ENCODE measurements at places on chromosomes 7 and 10.

DNA sequence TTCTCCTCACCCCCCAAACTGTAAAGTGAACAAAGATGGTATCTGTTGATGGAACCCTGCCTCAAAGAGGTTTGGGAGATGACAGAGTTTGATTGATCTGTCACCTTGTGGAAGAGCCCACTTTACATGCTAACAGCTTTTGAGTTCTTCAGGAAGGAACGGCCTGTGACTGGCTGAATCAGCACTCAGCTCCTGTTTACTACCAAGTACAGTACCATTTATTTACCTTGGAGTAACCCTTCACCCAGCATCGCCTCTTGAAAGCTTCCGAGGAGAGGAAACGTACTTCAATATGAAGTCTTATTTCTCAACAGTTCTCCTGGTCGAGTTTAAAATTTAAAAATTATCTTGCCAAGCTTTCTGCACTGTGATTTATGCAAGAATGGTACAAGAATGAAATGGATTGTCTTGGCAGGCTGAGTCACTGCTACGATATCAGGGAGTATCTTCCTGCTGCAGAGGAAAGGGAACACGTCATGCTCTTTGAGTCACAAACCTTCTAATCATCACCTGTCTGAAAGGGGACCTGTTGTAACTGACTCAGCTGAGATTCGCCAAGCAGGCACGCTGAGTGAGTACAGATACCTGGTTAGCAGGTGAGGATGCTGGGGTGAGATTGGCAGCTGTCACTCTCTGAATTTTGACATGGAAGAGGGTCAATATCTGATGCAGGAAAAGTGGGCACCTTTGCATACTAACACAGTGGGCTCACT is 30.1 kb downstream of the KLF6 start:
- no peak for DNase-seq

- no peak for DNase-seq
Observed at GRCh38 chr7:143258831-143259230, 4.4 kb upstream of the GSTK1 start.

GRCh38 chr7:132793474-132793873 is 217.2 kb upstream of the PLXNA4 start:
- no peak for DNase-seq

DNA sequence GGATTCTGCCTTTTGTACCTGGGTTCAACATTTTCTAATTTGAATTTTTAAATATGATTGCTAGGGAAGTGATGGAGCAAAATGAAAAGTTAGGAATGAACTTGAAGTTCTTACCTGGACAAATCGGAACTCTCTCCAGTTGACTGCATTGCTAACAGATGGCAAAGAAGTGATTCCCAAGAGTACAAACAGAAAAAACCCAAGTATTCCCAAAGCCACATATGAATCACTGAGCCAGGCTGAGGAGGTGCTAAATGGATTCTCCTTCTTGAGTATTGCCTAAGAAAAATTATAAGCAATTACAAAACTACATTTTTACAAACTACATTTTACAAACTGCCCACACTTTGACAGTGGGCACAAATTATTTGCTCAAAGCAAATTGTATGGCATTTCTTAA is 25.9 kb downstream of the STEAP4 start:
- no peak for DNase-seq

DNA sequence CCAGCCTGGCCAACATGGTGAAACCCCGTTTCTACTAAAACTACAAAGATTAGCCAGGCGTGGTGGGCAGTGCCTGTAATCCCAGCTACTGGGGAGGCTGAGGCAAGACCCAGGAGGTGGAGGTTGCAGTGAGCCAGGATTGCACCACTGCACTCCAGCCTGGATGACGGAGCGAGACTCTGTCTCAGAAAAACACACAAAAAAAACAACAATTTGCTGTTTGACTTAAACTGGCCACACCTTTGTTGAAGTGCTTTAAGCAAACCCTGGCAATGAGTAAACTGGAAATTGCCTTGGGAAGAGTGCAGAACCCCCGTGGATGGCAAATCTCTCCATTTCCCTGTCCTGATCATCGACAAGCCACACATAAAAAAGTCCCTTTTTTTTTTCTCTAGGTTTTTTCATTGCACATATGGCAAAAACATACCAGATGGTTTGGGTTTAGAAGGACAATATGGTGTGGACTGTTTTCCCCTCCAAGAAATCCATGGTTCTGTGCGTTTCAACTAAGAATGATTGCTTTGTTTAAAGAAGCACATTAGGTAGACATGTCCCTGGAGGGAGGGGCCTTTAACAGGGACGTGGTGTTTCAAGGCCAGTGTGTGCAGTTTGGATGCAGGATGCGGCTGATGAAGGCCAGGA is 76.9 kb downstream of the NRP1 start:
- no peak for DNase-seq

GRCh38 chr10:29212597-29212996 is 76.3 kb upstream of the LYZL1 start:
- no peak for DNase-seq

GRCh38 chr7:30406664-30407425 is 71.7 kb downstream of the NOD1 start:
- no peak for DNase-seq

DNA sequence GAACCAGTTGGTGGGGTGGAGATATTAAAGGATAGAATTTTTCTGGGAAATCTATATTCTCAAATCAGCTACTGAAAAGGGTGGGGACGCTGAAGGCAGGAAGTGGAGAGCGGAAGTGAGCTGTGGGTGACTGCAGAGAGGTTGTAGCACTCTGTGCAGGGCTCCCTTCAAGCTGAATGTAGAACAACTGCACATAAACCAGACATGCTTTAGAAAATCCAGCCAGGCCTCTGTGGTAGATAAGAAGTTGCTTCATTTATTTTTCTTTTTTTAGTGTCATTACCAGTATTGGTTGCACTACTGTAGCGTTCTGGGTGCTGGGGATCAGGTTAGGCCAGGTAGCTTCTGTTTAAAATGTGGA is 127.8 kb downstream of the CELF2 start:
- DNase-seq: no peak

DNA sequence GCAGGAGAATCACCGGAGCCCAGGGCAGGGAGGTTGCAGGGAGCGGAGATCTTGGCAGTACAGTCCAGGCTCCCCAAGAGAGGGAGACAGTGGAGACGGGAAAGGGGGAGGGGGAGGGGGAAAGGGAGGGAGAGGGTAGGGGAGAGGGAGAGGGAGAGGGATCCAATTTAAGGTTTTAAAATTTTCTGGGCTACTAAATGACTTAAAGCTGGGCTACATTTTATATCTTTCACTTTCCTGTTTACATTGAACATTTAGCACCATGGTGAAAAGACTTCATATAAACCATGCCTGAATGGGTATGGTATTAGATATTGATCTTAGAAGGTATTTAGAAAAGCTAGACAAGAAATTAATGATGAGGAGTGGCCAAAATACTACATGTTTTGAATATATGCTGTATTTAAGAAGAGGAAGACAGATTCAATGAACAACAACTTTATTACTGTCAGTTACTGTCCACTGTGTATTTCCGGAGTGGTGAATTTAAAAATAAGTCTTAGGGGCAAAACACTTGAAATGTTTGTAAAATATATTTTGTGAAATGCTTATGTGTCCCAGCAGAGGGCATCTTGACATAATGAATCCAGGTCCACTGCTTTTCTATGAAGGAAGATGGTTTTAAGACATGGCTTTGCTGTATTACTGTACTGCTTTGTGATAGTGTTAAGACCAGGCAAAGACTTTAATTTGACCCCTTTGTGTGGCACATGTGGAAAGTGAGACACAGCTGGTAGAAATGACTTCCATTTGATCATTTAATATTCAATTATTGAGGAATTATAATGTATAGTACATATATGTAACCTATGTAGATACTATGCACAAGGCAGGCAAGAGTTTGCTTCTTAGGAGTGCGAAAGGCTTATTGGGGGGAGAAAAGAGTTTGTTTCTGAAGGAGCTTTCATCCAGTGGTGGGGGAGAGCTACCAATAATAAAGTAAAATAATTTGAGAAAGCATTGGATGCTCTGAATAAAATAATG is 52.8 kb downstream of the NRF1 start:
- DNase-seq: peak; percentile 61

DNA sequence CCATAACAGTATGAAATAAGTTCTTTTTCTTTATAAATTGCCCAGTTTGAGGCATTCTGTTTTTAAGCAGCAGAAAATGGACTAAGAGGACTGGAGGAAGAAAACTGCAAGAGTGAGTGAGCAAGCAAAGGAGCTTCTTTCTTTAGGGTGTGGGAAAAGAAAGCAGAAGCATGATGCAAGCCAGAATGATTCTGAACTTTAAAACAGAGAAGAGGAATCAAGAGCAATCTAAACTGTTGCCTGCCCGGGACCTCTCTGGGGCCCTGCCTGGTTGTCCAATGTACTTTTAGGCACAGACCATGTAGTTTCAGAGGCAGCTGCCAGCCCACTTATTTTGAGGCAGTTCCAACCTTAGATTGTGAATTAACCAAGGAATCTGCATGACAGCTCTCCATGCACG is 186.3 kb downstream of the PLPP4 start:
- DNase-seq: no peak

GRCh38 chr10:45470098-45471012 is 96.3 kb downstream of the ALOX5 start:
- DNase-seq: no peak

GRCh38 chr7:112214883-112215282 is 8.4 kb downstream of the ZNF277 start:
- no peak for DNase-seq

DNA sequence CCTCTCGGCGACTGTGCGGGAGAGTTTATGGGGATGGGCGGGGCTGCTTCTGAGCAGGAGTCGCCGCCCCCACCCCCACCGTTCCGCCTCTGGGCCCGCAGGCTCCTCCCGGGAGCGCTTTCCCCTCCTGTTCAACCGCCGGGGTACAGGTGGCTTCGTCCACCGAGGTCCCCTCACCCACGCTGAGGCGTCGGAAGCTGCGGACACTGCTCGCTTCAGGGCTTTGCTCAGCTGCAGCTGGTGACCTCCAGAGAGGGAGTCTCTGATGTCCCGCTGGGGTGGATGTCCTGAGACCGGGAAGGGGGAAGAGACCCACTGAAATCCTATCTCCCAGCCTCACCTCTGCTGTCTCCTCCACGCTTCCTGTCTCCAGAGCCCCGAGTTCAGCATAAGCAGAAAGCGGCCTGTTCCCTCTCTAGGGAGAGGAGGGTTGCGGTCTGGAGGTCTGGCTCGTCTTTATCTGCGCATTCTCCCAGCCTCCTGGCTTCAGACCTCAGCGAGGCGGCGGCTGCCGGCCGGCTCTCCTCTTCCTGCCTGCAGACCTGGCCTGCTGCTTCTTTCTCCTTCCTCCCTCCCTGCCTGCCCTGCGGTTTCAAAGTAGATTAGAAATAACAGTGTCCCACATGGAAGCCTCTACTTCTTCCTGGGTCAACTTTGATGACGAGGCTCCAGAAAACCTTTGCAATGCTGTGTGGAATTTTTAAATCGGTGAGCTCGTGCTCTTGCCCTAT is 1.8 kb downstream of the CYP2E1 start:
- DNase-seq: peak; percentile 73

DNA sequence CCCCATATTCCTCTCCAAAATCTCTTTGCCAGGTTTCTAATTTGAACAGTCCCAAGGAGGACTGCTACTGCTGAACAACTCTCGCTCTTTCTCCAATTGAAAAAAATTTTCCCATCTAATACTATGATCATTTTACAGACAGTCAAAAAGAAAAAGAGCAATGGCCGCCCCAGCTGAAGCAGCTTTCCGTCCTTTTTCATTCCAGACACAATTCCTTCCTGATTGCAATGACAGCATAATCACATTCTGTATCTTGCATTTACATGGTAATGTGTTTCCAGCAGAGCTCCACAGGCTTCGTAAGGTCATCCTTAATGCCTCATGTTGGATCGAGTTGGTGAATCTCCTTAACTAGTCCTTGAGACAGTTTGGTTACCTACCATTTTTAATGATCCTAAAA is 45.0 kb upstream of the GSDME start:
- DNase-seq: no peak

DNA sequence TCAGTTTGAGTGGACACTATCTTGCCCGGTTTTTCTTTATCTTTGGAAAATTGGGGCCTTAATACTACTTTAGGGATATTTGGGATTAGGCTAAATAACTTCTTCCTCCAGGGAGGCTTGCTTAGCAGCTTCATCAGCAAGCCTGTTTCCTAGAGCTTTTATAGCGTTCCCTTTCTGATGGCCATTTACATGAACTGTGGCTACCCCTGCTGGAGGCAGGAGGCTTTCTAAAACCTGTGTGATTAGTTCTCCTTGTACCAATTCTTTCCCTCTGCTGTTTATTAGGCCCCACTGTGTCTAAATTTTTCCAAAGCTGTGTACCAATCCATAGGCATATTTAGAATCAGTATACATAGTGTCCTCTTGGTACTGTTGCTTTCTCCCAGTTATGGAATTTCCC is 61.7 kb upstream of the CNTNAP2 start:
- no peak for DNase-seq

DNA sequence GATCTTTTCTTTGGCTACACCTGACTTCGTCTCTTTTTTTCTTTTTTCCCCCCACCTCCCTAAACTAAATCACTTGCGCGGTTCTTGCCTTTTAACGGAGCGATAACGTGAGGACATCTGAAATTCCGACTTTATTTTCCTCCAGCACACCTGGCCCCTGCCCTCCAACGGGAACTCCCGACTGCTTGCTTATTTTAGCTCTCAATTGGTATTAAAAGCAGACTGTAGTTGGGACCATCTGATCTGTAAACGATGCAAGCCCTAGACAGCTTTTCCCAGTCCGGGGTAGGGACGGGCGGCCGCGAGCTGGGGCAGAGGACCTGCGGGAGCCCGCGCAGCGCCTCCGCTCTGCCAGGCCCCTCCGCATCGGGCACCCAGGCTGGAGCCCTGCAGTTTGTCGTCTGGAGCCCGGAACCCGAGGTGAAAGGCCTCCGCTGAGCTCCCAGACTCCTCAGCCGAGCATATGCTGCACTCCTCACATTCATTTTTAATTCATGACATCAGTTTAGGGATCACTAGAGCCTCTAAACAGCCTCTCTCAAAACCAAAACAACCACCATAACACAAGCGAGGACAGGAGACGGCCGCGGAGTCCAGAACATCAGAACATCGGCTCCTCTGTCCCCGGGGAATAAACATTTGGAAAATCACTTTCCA is 10.0 kb upstream of the EMX2 start:
- DNase-seq: no peak

GRCh38 chr10:28120795-28121194 is 121.9 kb upstream of the ODAD2 start:
- DNase-seq: no peak

DNA sequence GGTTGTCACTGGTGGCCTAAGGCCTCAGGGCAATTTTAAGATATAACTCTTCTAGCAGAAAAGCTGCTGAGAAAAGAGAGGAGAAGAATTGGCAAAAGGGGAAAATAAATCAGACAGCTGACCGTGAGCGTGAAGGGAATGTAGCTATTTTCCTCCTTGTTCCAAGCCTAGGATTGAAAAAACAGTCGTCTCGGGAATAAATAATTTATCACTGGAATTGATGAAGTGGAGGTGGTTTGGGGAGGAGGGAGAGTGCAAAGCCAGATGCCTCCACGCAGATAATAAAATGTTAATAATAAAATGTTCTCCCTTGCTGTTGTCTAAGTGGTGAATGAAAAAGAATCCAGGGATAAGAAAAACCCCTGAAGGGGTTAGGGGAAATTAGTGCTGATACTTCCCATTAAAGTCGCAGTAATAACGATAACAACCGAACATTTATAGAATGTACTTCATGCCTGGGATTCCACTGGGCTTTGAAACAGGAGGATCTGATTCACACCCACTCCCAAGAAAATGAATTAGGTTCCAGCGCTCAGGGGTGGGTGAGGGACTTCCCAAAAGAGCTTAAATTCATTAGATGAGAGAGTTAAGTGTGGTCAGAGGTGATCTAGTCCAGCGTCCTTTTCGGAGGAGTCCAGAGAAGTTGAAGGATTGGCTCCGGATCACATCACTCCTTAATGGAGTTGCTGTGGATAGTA is 27.3 kb downstream of the BAMBI start:
- DNase-seq: no peak

GRCh38 chr7:17696422-17696821 is 243.9 kb downstream of the SNX13 start:
- DNase-seq: no peak

Data from cerebellum (tissue), 4 donors.